ENCODE measurements at places on chromosomes 11 and 22. TPM values are rescaled to one million over a fixed set of nuclear protein-coding genes. Genes with fewer than 3 reads are reported as not detected.

Gene SPTY2D1
- total RNA-seq: 16.3 TPM

Gene PATE4
- total RNA-seq: not detected

Gene DDI1
- total RNA-seq: not detected

Gene HSPB2
- total RNA-seq: 14.4 TPM

Gene FKBP2
- total RNA-seq: 56.2 TPM

Gene SYNGR1
- total RNA-seq: 52.9 TPM

Gene TMEM132A
- 34.2 TPM for total RNA-seq

Gene DEFB131B
- total RNA-seq: not detected

DNA sequence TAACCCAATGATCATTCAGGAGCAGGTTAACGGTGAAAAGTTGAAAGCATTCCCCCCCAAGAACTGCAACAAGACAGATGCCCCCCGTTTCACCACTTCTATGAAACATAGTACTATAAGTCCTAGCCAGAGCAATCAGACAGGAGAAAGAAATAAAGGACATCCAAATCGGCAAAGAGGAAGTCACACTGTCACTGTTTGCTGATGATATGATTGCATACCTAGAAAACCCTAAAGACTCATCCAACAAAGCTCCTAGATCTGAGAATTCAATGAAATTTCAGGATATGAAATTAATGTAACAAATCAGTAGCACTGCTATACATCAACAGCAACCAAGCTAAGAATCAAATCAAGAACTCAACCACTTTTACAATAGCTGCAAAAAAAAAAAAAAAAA lies 32.8 kb downstream of the PIWIL3 start:
- DNase-seq: no peak

- no peak for DNase-seq
These were observed 7.6 kb downstream of the KCNQ1OT1 start for GRCh38 chr11:2691991-2692875.

DNA sequence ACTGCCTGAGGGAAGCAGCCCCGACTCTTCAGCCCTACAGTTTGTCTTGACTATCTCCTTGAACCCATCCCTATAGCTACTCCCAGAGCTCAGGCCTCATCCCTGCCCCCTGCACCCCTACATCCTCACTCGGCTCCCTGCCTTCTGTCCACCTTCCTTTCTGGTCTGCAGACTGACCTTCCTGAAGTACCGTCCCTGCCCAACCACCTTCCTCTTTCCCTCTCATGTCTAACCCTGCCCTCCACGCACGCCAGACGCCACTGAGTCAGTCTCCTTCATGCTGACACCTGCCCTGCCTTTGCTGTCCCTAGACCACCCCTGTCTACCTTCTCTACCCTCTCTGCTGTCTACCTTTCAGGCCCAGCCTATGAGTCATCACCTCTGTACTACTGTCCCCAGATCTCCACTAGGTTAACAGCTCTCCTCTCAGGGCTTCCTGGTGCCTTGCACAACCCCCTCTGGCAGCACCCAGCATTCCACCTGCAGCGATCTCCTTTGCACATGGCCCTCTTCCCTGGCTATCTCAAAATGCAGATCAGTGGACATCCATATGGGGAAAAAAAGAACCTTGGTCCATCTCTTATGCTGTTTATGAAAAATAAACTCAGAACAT lies 8.9 kb downstream of the KCTD21 start:
- no peak for DNase-seq

GRCh38 chr11:126725043-126725442 lies 275.5 kb downstream of the KIRREL3 start:
- DNase-seq: no peak

GRCh38 chr22:31754813-31755212 lies 994 bp downstream of the DEPDC5 start:
- no peak for DNase-seq

GRCh38 chr11:3817181-3817800 lies 8.9 kb downstream of the PGAP2 start:
- DNase-seq: no peak

GRCh38 chr11:10371926-10372641 lies 67.2 kb downstream of the ADM start:
- no peak for DNase-seq

DNA sequence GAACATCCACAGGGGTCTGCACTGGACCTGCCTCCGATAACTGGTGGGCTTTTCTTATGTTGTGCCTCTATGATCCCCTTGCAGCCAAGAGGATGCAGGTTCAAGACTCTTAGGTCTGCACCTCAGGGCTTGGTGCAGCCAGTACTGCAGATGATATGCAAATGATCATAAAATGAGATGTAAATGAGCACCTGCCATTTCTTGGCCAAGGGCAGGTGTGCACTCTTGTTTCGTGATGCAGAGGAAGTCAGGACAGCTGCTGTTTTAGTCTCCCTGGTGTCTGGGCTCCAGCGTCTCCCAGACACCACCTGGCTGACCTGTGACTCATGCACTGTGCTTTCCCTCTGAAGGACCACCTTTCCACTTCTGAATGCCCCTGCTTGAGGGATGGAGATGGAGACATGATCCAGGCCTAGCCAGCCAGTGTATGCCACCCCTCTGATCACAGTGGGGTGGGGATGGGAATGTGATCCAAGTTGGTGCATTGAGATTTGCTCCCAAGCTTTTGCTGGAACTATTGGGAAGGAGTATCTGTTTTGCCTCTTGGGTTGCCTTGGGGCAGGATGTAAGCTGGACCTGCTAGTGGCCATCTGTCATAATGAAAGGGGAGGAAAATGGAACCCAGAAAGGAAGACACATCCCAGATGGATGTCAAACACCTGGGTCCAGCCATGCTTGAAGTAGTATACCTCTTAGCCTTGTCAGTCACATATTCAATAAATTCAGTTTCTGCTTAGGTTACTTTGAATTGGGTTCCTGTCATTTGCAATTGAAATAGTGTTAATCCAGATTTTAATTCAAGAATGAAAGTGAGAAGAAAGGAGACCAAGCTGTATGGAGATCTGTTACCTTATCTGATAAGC lies 3.3 kb upstream of the KCNJ11 start:
- no peak for DNase-seq

DNA sequence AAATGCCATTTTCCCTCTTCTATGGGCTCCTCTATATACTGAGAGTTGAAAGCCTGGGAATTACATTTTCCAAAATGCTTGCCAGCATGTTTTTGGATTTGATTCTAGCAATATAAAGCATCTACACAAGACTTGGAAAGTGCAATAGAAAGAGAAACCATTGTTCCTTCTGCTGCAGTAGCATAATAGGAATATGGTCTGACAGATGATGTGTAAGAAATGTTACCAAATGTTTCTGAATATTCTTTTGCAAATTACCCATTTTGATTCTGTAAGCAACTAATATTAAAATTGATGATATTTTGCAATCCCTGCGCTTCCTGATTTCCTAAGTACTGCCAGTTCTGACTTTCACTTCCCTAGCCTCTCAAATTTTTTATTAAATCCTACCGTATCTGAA lies 61.6 kb downstream of the CASP12 start:
- DNase-seq: no peak

- DNase-seq: no peak
These were observed 4.8 kb upstream of the NAP1L4 start for GRCh38 chr11:2996976-2997375.

- no peak for DNase-seq
These were observed 68.2 kb downstream of the ZNRF3 start for GRCh38 chr22:28951530-28951929.

DNA sequence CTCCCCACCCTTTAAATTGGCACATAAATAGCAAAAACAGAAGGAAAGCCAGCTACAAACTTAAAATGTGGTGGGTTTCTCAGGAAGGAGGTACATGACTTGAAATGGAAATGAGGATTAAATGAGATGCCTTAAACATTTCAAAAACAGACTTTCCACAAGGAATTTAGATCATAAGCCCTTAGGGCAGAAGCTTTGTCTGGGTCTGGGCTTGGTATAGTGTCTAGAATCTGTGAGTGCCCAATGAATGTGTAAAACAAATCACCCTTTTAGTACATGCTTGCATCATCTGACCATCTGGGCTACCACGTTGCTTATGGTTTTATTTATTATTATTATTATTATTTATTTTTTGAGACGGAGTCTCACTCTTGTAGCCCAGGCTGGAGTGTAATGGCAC lies 37.1 kb upstream of the CREB3L1 start:
- DNase-seq: no peak

GRCh38 chr11:68142028-68142412 lies 20.8 kb upstream of the CHKA start:
- DNase-seq: no peak

- DNase-seq: no peak
These were observed 290.6 kb downstream of the JRKL start for GRCh38 chr11:96680211-96681018.

All from sciatic nerve (tissue), 2 donors.